Stimulated activated CD8-positive, alpha-beta memory T cell treated with anti-CD3 and anti-CD28 coated beads, Interleukin-12 subunit alpha, Interleukin-12 subunit beta, amount 100 ng/mL, for 4 hours (primary cell): ENCODE measurements at places on chromosomes 2 and 18.

GRCh38 chr18:55654986-55655385 is 67.0 kb upstream of the TCF4 start:
- DNase-seq = no peak

DNA sequence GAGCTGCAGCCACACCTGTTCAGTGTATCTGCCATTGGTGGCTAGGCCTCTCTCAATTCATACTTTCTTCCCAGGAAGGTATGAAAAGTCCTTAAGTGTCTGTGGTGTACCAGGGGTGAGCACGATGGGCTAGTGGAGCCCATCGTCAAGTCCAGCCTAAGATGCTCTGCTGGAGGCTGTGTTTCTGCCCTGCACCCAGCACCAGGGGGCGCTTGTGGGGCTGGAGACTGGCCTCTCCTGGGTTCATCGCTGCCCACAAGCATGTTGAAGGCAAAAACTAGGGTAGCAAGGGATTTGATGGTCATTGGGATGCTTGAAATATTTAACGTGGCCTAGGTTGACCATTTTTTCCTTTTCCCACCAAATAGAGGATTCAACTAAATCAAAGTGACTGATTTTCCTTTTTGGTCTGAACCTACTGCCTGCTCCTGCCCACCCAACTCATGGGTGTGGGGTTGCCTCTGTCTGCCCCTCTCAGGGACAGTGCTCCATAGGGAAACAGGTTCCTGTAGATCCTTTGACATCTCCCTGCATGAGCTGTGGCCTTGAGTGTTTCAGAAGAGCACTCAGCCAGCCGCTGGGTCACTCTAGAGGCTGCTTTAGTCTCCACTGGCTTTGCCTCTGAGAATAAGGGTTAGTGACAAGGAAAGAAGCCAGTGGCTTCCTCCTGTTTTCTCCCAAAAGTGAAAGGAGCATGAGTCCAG is 59.0 kb downstream of the TPGS2 start:
- no peak for DNase-seq

- DNase-seq = no peak
Measured at GRCh38 chr2:227415538-227416424, 28.0 kb upstream of the SCYGR1 start.

DNA sequence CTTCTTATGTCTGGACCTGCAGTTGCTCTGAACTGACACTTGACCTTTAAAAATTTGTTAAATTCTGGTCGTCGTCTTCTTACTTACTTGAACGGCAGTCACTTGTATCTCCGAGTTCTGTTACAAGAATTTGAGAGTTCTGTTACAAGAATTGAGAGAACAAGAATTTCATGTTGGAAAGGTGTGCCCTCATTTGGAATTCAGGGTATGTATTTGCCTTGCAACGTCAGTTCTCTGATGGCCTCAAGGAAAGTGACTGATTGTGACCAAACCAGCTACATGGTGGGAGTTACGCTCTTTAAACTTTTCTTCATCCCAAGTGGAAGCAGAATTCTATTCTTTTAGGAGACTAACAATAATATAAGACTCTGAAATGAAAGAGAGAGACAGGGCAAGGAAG is 320.0 kb upstream of the TRIB2 start:
- DNase-seq = no peak

DNA sequence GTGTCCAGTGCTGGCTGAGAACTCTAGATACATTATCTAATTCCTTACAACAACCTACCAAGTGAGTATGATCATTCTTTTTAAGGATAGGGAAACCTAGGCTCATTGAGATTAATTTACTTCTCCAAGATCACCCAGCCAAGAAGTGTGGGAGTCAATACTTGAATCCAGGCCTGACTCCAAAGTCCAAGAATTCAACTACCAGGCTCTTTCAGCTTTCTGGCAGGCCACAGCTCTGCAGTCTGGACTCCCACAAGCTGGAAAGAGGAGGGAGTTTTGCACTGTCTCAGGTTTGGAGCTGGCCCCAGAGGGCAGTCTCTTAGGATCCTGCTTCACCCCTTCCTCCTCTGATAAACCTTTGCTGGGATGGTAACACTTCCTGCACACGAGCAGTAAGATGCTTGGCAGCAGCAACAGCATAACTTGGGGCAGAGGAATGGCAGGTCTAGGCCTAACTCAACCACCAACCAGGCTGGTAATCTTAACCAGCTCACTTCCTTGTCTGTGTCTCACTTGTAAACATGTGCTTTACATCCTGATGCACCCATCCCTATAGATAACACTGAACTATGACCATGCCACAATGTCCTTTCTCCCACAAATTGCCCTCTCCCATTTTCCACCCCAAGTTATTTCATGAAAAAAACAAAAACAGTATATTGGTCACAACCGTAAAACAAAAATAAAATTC is 111.1 kb upstream of the ACAA2 start:
- no peak for DNase-seq

GRCh38 chr2:19669559-19669958 is 232.2 kb downstream of the TTC32 start:
- DNase-seq = no peak

DNA sequence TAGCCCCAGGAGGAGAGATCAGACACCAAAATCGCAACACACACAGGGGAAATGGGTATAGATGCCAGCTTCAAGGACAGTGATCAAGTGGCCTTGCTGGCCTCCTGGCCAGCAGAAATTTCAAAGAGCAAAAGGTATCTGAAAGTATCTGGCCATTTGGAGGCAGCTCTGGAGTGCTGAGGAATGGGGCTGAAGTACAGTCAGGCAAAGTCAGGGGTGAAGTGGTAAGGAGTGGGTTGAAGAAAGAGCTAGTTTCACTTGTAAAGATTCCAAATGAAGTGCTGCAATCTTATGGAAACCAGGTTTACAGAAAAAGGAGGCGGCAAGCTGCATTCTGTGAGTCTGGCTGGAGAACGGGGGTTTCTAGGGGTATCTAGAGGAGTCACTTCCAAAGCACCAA is 19.2 kb upstream of the PCBP1 start:
- no peak for DNase-seq

DNA sequence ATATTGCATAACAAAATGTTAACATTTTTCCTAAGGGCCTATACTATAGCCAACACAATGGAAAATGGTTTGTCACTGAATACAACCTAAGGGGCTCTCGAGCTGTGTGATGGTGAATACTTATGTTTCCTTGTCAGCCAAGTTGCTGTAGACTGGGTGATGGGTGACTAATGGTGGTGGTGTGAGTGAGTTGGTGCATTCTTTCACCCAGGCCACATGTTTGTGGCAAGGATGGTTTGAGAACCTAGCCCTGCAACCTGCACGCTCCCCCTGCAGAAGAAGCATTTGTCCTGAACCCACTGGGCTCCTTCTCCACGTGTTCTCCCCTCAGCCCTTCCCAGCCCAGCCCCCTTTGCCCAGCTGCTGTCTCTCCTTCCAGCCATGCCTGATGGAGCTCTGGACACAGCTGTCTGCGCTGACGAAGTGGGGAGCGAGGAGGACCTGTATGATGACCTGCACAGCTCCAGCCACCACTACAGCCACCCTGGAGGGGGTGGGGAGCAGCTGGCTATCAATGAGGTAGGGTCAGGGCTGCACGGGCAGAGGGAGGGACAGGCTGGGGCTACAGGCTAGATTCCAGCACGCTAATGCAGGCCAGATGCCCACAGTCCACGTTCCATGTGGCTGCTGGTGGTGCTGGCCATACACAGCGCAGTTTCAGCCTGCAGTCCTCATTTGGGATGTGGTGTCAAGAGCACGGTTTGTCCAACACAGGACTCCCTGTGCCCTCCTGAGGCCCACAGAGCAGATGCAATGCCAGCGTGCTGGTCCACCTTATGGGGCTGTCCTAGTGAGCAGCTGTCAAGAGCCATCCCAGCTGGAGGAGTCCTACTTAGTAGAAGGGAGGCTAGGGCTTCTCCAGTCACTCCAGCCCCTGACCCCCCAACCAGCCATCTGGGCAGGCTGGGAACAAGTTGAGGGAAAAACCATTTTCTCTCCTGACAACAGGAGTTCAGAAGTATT is 65.4 kb downstream of the FAM168B start:
- DNase-seq = no peak
